Amniotic epithelial cell (primary cell): ENCODE measurements at places on chromosomes 6 and 20.

- DNase-seq, result peak; percentile 77
Measured at GRCh38 chr6:113879186-113880096, 22.3 kb downstream of the MARCKS start.

DNA sequence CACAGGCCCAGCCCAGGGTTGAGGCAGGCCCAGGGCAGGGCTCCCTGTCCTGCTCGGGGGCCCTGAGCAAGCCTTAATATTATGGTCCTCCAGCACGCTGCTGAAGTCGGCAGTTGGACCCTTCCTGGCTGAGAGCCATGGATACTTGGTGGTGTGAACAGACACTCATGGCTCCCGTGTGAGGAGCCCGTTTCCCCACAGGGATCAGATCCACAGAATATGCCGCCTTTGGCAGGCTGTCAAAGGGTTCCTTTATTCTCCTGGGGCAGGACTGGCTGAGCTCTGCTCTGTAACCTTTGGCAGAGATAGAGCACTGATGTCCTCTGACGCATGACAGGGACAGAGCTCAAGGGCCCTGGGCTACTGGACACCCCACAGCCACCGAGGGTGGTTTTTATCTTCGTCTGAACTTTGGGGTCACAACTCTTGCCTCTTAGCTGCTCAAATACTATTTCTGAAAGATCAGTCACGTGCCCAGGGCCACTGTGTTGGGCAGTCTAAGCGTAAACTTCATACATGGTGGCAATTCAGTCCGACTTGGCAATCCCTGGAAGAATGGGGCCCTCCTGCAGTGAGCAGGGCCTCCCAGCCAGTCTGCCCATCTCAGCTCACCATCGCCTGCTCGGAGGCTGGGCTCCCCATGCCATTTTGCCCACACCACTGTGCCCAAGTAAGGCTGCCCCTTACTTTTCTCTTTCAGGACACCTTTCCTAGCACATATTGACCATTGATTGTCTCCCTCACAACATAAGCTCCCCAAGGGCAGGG lies 49.1 kb downstream of the TTI1 start:
- no peak for DNase-seq

DNA sequence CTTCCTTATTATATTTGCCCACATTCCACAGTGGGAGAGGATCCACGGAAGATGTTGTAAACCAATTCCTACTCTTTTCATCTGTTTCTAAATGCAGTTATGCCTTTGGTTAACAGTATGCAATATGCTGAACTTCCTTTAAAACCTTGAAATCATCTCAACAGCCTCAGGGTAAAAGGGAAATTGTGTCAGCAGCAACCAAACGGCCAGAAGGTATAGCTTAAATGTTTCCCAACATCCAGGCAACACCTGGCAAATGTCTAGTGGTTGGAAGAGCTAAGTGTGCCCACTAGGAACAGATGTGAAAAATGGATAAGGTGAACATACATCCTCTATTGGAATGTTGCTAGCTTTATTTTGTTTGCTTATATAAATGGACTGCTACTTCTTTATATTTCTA lies 164.8 kb downstream of the FAXC start:
- DNase-seq, result no peak

GRCh38 chr6:31737315-31737990 lies 1.1 kb upstream of the CLIC1 start:
- DNase-seq, result peak; percentile 33

GRCh38 chr6:49826743-49827406 lies 39.5 kb downstream of the CRISP1 start:
- no peak for DNase-seq

DNA sequence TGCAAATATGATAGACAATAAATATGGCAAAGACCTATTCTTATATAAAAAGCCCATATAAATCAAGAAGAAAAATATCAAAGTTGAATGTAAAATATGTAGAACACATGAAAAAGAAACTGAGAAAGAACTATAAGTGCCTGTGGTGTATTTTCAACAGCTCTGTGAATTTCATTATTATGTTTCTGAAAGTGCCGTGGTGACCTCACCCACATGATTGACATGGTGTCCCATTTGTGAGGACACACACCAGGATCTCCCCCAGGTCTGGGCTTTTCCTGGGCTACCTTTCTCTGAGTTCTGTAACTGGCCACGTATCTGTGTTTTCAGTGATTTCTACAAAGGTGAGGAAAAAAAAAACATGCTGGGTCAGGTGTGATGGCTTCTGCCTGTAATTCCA lies 86.7 kb downstream of the BMP6 start:
- no peak for DNase-seq
